ENCODE measurements at places on chromosomes 16 and 17.
A peak's percentile ranks its signal among the peaks of the same experiment; 100 is the strongest.

- DNase-seq = no peak
These were observed 102.4 kb downstream of the MAP2K6 start for GRCh38 chr17:69516911-69517310.

- DNase-seq = peak; percentile 55
These were observed 3.4 kb upstream of the MLLT6 start for GRCh38 chr17:38701504-38702165.

DNA sequence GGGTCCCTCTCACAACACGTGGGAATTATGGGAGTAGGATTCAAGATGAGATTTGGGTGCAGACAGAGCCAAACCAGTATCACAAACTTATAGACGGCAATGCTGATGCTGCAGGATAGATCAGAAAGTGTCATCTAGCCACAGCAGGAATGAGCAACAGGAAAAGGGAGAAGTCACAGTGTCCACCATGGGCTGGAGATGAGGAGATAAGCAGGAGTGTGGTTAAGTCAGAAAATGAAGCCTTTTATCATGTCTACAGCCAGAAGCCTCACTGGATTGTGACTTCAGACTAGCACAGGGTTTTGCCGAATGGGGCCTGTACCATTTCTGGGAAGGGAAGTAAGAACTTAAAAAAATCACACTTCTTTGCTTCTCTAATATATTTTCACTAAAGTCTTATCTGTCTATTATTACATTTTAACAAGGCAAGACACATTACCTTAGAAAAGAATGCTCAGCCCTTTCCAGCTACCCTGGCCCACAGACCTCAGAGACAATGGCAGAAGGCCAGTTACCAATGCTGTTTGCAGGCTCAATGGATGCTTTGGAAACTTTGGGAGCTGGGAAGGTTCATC is 490.2 kb upstream of the SALL1 start:
- DNase-seq = no peak

DNA sequence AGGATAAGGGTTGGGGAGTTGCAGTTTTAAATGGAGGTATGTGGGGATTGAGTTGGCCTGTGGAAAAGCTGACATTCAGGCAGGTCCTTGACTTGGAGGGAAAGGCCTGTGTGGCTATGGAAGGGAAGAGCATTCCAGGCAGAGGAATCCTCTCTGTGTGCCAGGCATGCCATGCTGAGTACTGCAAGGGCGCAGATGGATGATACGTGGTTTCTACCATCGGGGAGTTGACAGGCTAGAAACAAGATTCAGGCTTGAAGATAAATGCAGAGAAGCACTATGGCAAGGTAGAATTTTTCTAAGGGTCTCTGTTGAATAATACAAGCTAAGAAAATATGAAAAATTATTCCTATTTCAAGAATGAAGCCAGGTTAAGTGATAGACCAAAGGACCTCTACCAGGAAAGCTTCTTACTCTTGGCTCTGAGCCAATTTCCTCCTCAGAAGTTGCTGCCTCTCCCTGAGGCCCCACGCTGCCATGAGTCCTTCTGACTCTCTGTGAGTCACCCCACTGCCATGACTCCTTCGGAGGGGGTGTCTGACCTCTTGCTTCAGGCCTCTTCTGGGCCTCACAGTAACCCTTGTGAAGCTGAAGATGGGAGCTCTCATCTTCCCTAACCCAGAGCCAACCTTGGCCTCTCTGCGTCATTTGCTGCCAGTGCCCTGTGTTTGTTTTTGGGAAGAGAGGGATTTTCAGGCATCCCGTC is 75.8 kb downstream of the WNT3 start:
- DNase-seq = no peak

DNA sequence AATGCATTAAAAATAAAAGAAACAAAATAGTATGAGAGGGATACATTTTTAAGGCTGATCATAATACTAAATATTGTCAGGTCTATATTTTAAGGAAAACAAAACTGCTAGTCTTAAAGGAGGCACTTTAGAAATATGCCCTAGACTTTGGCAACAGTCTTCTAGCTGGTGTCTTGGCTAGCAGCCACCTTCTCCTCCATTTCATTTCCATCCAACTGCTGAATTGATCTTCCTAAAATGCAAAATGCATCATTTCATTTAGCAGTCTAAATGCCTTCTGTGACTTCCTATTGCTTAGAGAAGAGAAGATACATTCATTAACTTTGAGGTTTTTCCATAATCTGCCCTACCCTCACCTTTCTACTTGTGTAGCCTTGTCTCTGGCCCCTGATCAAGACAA is 1404.1 kb downstream of the CDH11 start:
- no peak for DNase-seq

DNA sequence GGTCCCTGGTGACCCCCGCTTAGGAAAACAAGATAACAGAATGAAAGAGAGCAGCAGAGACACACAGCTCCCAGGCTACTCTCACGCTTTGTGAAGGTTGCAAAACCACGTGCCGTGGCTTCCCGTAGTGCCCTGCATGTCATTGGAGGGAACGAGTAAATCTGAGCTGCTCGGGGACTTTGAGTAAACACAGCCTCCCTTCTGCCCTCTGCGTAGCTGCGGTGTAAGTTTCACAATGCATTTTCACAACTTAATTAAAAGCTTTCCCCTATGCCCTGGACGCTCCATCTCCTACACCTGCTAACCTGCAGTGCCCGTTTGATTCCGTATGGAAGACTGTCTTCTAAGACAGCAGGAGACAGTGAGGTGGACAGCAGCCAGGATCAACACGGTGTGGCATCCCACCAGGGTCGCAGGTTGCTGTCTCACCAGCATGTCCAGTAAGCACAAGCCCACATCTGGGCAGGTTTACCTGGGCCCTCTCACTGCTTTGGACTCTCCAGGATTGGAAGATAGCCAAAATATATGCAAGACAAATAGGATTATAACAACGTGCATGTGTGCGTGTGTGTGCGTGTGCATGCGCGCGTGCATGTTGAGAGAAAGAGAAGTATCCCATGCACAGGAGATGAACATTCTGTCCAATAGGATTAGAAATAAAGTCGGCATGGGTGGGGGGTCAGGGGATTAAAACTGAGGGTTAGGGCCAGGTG is 116.4 kb upstream of the RCVRN start:
- no peak for DNase-seq

DNA sequence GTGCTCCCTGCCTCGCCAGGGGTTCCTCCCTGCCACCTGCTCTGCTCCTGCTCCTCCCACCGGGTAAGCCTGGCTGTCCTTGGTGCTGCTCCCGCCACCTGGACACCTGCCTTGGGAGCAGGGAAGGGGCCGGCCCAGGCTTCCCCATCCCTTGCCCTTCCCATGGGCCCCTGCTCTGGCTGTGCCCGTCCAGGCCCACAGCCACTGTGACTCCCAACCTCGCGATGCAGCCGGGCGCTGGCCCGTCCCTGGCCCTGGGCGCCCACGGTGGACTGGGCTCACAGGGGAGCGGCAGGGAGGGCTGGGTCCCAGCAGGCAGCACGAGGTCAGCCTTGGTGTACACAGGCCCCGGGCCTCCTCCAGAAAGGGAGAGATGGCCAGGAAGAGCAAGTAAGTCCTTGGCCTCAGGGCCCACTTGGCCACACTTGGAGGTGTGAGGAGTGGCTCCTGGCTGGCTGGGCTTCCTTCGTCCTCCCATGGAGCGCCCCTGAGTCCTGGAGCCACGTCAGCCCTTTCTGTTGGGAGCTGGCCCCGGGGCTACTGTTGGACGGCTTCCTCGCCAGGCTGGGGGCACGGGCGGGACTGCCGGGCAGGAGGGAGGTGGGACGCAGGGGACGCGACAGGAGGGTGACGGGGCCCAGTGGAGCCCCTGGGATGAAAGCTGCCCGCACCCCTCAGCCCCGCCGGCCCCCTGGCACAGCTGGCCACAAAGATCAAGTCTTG is 15.3 kb downstream of the ENGASE start:
- DNase-seq = no peak

- no peak for DNase-seq
These were observed 4.1 kb downstream of the DPEP3 start for GRCh38 chr16:67976205-67976604.

- DNase-seq = no peak
These were observed 7.3 kb downstream of the NEUROD2 start for GRCh38 chr17:39600288-39600996.

DNA sequence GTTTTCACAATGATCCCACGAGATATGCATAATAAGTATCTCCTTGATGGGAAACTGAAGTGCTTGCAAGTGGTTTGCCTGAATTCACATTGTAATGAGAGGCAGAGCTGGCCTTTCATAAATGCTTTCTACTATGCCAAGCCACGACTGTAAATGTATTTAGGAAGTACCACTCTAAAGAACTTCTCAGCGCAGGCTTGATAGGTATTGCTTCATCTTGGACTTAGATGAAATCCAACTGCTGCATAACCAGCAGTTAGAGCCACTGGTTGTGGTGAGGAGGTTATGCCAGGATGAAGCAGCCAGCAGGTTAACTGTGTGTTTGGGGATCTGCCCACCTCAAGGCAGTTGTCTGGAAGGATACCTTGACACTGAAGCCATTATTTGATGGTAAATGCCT is 26.8 kb downstream of the MARCHF10 start:
- no peak for DNase-seq

DNA sequence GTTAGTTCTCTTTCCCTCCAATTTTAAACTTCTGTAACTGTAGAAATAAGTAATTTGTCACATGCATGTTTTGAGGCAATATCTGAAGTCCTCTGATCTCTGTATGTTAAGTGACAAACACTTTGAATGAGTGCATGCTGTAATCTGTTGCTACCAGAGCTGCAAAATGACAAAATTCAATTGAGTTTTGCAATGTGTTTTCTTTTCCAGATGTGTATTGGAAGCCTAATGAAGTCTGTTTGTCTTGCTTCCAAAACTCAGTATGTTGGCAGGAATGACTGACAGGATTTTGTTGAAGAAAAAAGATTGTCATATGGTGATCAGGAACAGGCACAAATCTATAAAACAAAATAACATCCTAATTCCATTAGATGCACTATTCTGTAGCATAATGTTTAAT is 561.6 kb upstream of the CDH8 start:
- no peak for DNase-seq

- DNase-seq = peak; percentile 78
These were observed at the start of gene VPS25 for GRCh38 chr17:42773290-42774035. Gene VPS25, plus strand, starts transcription at chr17:42773449. Its CDS starts 27 bp downstream, at chr17:42773476.

DNA sequence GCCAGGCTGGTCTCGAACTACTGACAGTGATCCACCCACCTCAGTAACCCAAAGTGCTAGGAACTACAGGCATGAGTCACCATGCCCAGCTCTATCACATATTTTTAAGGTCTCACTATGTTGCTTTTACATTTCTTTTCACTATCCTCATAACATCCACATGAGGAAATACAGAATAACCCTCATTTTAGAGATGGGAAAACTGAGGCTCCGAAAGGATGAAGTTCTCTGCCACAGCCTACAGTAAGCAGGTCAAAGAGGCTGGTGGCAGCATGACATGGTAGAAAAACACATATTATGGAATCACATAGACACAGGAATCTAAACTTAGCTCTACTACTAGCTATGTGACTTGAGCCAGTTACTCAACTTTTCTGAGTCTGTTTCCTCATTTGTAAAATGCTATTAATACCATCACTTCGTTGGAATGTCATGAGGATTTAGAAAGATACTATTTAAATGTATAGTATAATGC is 32.2 kb downstream of the APPBP2 start:
- DNase-seq = no peak

- DNase-seq = no peak
These were observed 31.4 kb downstream of the HS3ST3B1 start for GRCh38 chr17:14332331-14332730.

DNA sequence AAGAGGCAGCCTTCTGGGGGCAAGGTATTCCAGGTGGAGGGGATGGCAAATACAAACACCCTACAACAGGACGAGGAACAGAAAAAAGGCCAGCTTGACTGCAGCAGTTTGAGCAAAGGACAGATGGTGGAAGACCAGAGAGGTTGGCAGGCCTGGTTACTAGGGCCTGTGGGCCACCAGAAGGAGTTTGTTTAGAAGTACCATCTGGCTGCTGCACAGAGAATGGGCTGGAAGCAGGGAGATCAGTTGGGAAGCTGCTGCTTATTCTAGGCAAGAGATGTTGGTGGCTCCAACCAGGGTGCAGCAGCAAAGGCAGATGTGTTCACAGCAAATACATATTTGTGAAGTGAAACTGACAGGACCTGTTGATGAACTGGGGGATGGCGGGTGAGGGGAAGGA is 2.9 kb upstream of the YPEL2 start:
- DNase-seq = no peak

- peak; percentile 77 for DNase-seq
These were observed at the start of gene TMEM92 for GRCh38 chr17:50274142-50274896. Gene TMEM92, plus strand, starts transcription at chr17:50274466. Its CDS starts 36 bp downstream, at chr17:50274502.

DNA sequence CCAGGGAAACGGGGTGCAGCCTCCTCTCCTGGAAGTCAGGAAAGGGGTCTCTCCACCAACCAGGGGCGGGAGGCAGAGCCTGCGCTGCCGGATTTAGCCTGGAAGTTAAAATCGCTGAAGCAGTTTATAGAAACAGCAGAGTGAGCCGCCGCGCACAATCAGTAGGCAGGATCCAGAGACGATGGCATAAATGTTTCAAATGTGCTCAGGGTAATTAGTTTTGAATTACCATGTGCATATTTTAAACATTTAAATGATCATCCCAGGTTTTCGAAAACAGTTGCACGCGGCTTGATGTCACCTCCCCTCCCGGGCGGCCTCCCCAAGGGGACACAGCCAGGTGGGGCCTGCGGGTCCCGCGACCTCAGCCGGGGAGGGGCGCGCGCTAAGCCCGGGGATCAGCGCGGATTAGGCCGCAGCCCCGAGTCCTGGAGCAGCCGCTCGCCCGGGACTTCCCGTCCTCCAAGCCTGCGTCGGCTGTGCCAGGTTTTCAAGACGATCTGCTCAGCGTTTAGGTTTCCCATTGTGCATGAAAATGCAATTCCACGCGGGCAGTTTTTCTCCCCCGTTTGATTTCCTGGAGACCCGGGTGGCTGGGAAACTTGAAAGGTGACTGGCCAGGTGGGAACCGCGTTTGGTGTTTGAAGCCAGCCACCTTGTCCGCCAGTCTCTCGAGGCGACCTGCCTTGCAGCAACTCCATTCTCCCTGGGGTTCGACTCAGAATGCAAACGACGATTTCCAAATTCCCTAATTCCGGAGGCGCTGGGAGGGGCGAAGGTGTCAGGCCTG is 78.3 kb downstream of the RPA1 start:
- DNase-seq = no peak

DNA sequence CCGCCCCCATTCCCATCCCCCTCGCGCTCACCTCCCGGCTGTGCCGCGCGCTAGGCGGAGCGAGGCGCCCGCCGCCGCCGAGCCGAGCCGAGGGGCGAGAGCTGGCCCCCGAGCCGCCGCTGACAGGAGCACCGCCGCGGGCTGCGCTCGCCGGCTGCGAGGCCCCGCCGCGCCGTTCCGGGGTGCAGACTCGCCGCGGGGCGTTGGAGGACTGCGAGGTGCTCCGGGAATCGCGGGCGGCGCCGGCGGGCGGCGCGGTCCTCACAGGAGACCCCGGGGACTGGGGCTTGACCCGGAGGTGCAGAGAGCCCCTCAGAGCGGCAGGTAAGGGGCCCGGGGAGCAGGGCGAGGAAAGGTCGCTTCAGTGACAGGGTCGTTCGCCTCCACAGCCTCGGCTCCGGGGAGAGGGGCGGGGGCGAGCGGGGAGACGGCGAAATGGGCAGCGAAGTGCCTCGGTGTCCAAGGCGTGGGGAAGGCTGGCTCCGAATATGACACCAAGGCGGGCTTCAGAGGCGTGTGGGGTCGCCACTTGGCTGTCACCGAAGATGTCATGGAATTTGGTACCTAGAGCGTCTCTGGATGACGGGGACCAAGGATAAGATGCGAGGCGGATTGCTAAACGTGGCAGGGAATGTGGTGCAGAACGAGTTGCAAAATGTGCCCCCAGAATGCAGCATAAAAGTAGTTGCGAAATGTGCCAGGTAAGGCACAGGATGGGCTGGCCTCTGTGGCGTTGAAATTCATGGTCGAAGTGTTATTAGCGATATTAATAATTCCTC is 580 bp downstream of the TANC2 start:
- DNase-seq = no peak

GRCh38 chr17:50020841-50021599 is 26.0 kb upstream of the DLX3 start:
- no peak for DNase-seq

Data from left lobe of liver (tissue), 2 donors.